Mammary epithelial cell (primary cell): ENCODE measurements at places on chromosomes 2 and 18. TPM values are rescaled to one million over a fixed set of nuclear protein-coding genes. Genes with fewer than 3 reads are reported as not detected.
A peak's percentile ranks its signal among the peaks of the same experiment; 100 is the strongest.

DNA sequence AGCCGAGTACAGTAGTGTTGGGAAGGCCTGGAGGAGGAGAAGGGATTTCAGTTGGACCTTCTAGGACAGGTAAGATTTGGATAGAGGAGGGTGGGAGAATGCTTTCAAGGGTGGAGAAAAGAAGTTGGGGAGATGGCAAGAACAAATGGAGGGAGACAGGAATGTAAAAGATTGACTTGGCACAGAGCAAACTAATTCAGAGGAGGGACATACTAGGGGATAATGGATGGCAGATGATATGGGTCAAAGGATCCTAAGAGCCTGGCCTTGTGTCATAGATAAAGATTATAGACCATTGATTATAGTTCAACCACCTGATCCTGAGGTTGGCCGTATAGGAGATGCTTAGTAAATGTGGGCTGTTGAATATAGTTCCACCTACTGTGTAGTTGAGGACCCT, 12.4 kb downstream of the WDR43 start:
- DNase-seq, result no peak

DNA sequence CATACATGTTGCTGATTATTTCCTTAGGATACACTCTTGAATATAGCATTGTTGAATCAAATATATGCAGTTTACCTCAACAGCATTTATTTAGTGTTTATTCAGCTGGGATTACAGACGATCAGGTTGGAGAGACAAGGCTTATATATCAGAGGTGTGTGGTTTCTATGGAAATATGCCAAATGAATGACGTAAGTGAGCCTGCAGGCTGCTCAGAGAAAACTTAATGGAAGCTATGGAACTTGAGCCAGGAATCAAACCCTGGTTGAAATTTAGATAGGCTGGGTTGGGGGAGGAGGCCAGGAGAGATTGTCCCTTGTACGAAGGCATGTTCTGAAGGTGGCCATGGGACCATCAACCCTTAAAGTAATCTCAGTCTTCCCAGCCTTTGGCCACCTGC, 79.5 kb downstream of the INPP4A start:
- DNase-seq, result peak; percentile 56

DNA sequence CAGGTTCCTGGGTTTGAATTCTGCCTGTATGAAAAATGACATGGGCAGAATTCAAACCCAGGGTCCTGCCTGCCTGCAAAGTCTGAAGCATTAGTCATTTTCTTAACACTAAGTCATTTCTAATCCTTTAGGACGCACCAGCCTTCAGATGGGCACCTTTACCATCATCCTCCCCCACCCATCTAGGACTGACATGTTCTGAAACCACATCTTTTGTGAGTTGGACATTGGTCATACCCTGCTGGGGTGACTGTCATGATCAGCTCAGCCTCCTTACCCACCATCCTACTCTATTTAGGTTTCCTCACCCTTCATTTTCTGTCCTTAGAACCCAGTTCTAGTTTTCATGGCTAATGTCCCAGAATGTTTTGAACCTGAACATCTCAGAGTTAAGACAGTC, 104.9 kb downstream of the TRIB2 start:
- DNase-seq, result peak; percentile 46

DNA sequence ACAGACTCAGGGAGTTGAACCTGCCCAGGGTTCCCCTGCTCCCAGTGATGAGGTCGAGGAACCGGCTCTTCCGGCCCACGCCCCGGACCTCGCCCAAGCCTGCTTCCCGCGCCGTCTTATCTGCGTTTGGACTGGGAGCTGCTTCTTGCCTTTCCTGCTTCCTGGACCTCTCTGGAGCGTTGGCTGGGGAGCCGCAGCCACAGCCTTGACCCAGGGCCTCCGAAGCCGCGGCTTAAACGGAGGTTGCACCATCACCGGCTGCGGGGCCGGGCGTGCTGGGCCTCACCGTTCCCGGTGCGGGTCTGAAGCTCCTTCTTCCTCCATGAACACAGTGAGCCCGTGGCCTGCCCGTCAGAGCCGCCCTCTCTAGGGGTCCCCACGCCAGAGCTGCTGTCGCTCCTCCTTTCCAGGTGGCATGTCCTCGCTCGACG, 13.3 kb downstream of the NTSR2 start:
- no peak for DNase-seq

DNA sequence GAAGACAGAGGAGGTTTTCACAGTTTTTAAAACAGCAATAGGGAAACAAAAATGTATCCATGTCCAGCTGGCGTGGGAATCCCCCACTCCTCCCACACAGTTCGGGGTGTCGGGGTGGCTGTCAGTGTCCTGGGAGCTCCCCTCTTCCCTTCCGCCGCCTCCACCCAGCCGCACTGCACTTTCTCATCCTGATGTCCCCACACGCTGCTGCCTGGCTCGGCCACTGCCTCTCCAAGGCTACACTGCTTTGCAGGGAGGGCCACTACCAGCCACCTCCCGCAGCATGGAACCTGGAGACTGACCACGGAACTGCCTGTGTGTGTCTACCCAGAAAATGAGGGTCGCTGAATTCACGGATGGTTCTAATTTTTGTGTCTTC, 138.7 kb upstream of the CTDP1 start:
- DNase-seq, result no peak

DNA sequence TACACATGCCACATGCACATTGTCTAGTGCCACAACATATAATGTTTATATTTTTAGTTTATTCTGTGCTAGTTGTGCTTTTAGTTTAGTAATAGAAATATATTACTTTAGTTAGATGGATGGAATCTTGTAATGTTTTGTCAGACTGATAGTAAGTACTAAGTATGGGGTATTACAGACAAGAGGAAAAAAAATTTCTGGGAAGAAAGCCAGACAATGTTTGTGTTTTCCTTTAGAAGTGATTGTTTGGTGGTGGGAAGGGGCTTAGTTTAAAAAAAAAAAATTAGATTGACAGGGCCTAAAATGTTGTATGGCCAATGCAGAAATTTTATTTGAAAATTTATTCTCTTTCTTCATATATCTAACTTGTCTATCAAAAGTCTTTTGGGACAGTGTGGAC, 37.8 kb downstream of the ACVR2A start:
- DNase-seq, result no peak

DNA sequence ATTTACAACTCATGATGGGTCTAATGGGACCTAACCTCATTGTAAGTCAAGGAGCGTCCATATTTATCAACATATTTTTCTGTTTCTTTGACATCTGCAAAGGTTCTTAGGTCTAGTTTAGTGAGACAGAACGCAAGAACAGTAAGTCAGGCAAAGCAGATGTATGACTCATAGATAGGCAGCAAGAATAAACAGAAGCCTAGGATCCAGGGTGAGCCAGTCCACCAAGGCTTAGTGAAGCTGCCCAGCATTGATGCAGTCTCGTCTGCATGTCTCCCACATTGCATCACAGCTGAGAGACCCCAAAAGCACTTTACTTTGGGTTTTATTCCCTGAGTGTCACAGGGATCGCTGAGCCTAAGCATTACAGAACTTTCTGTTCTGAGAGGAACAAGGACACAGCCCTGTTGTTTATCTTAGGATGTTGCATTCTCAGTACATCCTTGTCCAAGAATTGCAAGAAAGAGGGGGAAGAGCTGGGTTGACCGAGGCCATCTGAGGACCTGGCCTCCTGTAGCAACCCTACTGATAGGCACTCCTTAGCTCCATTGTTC, 29.6 kb upstream of the TMEM177 start:
- DNase-seq, result peak; percentile 45

GRCh38 chr2:217436386-217436785, 566.4 kb downstream of the TNS1 start:
- no peak for DNase-seq

- no peak for DNase-seq
These were observed 29.0 kb upstream of the SCYGR1 start for GRCh38 chr2:227416701-227417100.

DNA sequence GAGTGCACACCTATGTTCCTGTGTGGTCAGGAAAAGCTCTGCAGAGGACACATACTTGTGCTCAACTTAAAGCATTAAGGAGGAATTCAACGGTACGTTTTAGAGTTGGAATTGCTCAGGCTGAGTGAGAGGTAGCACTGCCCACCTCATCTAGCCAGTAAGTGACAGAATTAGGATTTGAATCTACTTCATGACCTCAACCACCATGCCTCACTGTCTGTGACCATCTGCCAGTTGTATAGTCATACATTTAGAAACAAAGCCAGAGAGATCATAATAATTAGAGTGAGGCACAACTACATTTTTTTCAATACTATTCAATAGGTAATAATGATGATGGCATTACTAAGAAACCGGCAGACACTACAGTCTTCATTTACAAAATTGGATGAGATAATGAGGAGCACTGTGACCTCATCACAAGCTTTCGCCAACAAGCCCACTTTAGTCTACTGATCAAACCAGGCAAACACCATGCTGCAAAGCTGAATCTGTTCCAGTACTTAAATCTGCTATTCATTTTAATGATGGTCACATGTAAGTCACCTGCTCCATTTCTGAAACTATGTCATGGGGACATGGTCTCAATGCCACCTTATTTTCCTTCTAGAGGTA, 1018.4 kb downstream of the TMEM182 start:
- DNase-seq, result no peak

Gene THUMPD2
- 14.5 and 15.0 TPM in 2 replicates for total RNA-seq

Gene TRIM43
- 0.24 TPM in 1 of 2 replicates, not detected in the other for total RNA-seq

Gene ASPRV1
- total RNA-seq, result 0.19 TPM in 1 of 2 replicates, not detected in the other

Gene MBP
- total RNA-seq, result 30.7 TPM

Gene DUSP11
- 39.1 and 42.5 TPM in 2 replicates for total RNA-seq

Gene DHRS9
- not detected in 2 replicates for total RNA-seq

Gene GTF2A1L
- total RNA-seq, result not detected in 2 replicates

Gene CCT7
- total RNA-seq, result 204 TPM

Gene MAT2A
- total RNA-seq, result 204 and 257 TPM in 2 replicates

Gene FAM237A
- total RNA-seq, result not detected in 2 replicates
